ENCODE measurements at places on chromosomes 6 and 20.

- DNase-seq, result no peak
Observed at GRCh38 chr6:140897349-140897748, 1235.4 kb upstream of the GJE1 start.

- DNase-seq, result no peak
Observed at GRCh38 chr6:54315656-54316055, 7.4 kb downstream of the TINAG start.

DNA sequence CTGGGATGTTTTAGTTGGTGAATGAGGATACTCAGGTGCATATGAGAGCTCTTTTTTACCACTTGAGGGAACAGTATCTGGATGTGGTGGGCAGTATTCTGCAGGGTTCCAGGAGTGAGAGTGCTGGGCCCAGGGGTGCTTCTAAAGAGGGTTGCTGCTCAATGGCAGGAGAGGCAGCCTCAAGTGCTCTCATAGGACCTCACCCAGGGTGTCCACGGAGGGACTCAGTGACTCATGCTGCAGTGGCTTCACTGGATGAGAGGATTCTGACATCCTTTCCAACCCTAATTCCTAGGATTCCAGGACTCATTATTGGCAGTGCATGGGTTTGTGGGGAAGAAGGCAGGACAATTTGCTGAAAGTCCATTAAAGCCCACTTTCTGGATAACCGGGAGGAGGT, 176.6 kb upstream of the FERMT1 start:
- no peak for DNase-seq

DNA sequence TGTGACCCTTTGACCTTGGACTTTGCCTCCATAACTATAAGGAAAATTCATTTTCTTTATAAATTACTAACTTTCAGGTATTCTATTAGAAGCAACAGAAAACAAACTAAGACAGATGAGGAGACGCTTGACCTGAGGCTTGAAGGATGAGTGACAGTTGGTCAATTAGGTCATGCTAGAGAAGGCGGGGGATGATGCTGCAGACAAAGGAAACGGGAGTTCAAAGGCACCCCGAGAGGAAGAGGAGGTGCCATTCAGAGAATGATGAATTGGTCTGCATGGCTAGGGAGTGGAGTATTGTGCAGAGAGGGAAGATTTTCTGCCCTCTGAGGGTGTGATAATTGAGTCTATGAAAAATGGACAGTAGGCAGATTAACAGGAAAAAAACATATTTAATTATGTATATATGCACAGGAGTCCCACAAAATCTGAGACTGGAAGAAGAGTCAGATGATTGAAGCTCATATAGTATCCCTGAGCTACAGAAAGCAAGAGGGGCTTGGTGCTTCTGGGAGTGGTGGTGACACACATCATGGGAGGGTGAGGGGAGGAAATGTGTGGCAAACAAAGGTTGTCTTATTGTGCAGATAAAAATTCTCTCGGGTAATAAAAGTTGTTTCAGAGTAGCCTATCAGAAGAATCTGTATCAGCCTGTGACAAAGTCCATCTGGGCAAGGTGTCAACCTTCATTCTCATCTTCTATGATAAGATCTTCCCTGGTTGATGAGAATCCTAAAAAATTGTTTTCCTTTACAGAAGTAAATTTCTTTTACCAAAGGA, 20.4 kb upstream of the FUCA2 start:
- no peak for DNase-seq

DNA sequence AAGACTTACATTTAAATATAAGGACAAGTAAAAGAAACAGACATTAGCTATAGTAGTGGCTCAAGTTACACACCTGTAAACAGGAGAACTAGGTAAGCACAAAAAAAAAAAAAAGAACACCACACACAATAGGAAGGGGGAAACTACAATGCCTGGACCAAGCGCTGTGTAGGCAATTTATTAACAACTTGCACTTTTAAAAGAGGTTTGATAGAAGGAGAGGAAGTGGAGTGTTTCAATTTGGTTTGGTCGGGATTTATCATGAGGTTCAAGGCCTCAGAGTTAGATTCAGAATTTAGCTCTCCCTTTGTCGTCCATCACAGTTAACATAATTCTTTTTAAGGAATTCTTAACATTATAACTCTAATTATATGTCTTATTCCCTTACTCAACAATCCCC, 1.1 kb upstream of the USP49 start:
- DNase-seq, result no peak

DNA sequence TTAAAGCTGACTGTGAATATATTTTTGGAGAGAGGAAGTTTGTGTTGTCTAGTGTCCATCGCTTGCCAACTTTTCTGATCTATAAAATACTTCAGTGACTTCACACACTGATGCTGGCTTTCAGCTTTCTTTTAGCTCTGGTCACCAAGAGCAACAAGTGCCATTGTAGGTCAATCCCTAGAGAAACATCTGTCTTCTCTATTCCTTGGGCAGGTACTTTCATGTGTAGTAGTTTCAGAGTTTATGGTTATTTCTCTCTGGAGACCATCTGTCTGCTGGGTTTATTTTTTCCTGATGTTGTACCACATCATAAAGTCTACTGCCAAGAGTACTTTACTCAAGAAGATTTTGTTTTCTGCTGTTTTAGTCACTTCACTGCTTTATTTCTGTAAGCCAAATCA, 249.9 kb downstream of the KHDC1L start:
- DNase-seq, result no peak

Data from activated CD4-positive, alpha-beta T cell treated with anti-CD3 and anti-CD28 coated beads for 1 hour (primary cell).